CD8-positive, alpha-beta memory T cell (primary cell): ENCODE measurements at places on chromosomes 7 and 10. TPM values are rescaled to one million over a fixed set of nuclear protein-coding genes. Genes with fewer than 3 reads are reported as not detected.

- H3K27ac ChIP-seq, result no peak overlapping the region
- H3K4me1 ChIP-seq, result no peaks in the 10 kb centered on the region
- H3K36me3 ChIP-seq, result no peaks in the 10 kb centered on the region
- DNase-seq, result no peak
- H3K27me3 ChIP-seq, result no peaks in the 10 kb centered on the region
These were observed 127.6 kb downstream of the CHN2 start for GRCh38 chr7:29322023-29322712.

SFRP4 gene
- total RNA-seq, result not detected

- no peak for DNase-seq
- H3K4me1 ChIP-seq, result peaks cover 15% of the 10 kb centered on the region
- no peak overlapping the region for H3K4me3 ChIP-seq
- no peak overlapping the region for H3K27ac ChIP-seq
- no peaks in the 10 kb centered on the region for H3K36me3 ChIP-seq
These were observed 107.2 kb downstream of the ARHGAP21 start for GRCh38 chr10:24616536-24616935.

- no peaks in the 10 kb centered on the region for H3K36me3 ChIP-seq
- no peak overlapping the region for H3K4me3 ChIP-seq
- H3K27me3 ChIP-seq, result no peaks in the 10 kb centered on the region
- DNase-seq, result no peak
- H3K27ac ChIP-seq, result no peak overlapping the region
These were observed 464.0 kb upstream of the ZMIZ1 start for GRCh38 chr10:78604721-78605120.

GRCh38 chr7:122651451-122651850 is 47.5 kb downstream of the RNF133 start:
- no peak for DNase-seq
- no peaks in the 10 kb centered on the region for H3K36me3 ChIP-seq
- no peak overlapping the region for H3K4me3 ChIP-seq
- H3K27ac ChIP-seq, result no peak overlapping the region

DNA sequence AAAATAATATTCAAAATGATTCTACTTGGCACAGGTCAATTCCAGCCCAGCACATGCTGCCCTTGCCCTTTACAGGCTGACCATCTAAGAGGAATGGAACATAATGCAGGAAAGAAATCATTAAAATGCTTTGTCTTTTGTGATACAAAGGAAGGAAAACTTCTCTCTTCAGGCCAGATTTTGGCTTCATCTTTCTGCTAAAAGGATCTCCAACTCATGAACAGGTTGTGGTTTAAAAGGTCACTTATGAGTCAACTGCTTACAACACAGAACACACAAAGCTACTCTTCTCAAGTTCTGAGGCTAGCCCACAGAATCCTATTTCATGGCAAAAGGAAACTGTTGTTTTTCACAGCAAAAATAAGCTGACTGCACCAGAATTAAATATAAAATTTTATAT is 197.1 kb downstream of the DOCK4 start:
- no peak overlapping the region for H3K27ac ChIP-seq
- no peak for DNase-seq
- H3K36me3 ChIP-seq, result no peaks in the 10 kb centered on the region

TRIP6 gene
- 36.8 TPM for total RNA-seq

DNA sequence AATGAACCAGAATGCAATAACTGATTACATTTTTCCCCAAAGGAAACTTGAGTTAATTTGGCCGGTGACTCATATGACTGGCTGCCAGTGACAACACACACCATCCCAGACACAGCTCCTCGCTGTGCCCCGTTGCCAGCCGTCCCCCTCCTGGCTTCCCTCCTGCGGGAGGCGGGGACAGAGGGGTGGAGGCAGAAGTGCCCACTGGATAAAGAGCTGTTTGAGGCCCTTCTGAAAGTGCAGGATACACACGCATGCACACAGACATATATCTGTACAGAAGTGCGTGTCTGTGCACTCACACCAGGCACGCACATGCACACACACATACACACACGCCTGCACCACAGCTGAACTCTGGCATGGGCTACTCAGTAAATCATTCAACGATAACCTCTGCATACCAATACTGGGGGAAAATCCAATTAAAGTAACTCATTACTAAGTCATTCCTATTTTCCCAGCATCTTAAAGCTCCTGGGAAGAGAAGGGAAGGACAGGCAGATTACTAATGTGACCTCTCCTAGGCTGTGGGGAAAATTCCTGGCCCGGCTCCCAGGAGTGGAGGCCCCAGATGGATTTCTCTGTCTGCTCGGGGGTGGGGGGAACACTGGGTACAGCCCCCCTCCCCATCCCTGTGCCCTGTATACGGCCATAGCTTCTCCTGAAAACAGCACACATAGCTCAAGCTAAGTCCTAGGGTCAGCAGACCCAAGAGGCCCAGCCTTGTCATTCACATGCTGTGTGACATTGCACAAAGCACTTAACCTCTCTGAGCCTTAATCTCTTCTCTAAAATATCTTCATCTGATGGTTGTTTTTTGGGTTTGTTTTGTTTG is 52.3 kb upstream of the MYL10 start:
- H3K4me1 ChIP-seq, result no peaks in the 10 kb centered on the region
- no peaks in the 10 kb centered on the region for H3K36me3 ChIP-seq
- no peak for DNase-seq
- no peak overlapping the region for H3K27ac ChIP-seq
- H3K4me3 ChIP-seq, result no peak overlapping the region
- no peaks in the 10 kb centered on the region for H3K27me3 ChIP-seq

- H3K27ac ChIP-seq, result no peak overlapping the region
- no peaks in the 10 kb centered on the region for H3K36me3 ChIP-seq
- H3K27me3 ChIP-seq, result no peaks in the 10 kb centered on the region
- no peak overlapping the region for H3K4me3 ChIP-seq
- H3K4me1 ChIP-seq, result no peaks in the 10 kb centered on the region
These were observed 179.5 kb downstream of the CDCA7L start for GRCh38 chr7:21766218-21766617.

- no peak overlapping the region for H3K4me3 ChIP-seq
- H3K27me3 ChIP-seq, result no peaks in the 10 kb centered on the region
- H3K27ac ChIP-seq, result no peak overlapping the region
These were observed 145.0 kb downstream of the LRRC4 start for GRCh38 chr7:127886248-127886647.

DNA sequence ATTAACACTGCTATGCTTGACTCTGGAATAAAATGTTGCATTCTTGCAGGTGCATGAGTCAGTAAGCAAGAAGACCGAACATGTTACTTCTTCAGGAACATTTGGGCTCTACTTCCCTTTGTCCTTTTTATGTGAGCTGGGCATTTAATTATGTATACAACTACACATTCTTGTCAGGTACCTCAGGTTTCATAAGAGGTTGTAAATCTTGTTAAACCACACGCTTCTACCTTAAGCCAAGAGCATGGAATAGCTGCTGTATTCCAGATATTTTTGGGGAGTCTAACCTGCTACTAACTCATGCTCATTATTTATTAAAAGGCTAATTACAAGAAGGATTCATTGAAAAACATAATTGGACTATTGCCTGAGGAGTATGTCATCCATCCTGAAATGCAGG is 414.2 kb upstream of the KLF6 start:
- H3K36me3 ChIP-seq, result no peaks in the 10 kb centered on the region
- H3K27me3 ChIP-seq, result no peaks in the 10 kb centered on the region
- DNase-seq, result no peak
- no peak overlapping the region for H3K27ac ChIP-seq
- no peaks in the 10 kb centered on the region for H3K4me1 ChIP-seq
- no peak overlapping the region for H3K4me3 ChIP-seq

SPDYE16 gene
- 0.42 TPM for total RNA-seq

- no peak overlapping the region for H3K27ac ChIP-seq
- no peaks in the 10 kb centered on the region for H3K4me1 ChIP-seq
- no peak for DNase-seq
- no peaks in the 10 kb centered on the region for H3K36me3 ChIP-seq
- H3K4me3 ChIP-seq, result no peak overlapping the region
These were observed 3.4 kb upstream of the ARHGAP22 start for GRCh38 chr10:48608279-48608681.

DNA sequence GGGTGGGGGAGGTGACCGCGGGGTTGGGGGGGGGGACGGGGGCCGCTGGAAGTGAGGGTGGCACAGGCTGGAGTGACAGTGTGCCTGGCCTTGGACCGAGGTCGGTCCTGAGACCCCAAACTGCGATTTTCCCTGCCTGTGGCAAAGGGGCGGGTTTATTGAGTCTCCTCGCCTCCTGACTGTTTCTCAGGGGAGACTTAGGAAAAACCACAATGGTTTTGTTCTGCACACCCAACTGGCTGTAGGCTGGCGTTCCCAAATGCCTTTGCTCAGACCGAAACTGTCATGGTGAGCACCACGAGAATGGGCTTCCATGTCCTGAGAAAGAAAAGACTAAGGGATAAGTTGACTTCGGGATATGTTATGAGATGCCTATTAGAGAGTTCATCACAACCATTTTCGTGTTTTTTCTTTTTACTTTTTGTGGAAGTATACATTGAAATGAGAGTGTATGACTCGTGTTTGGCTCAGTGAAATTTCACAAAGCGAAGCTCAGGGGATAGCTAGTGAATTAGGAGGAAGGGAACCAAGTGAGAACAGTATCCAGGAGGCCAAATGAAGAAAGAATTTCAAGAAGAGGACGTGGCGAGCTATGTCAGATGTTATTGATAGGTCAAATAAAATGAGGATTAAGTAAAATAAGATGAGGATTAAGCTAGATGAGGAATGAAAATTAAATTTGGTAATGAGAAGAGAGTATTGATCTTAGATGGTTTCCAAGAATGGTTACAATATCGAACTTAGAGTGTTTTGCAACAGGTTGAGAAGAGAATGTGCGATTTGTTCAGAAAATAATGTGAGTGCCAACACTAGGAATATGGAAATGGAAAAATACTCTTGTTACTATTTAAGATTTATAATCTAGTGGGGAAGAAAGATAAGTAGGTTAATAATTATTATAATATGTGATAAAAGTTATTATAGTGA is 918 bp downstream of the NET1 start:
- peaks cover 3% of the 10 kb centered on the region for H3K4me1 ChIP-seq
- H3K4me3 ChIP-seq, result peak overlapping the region; percentile 51
- peak overlapping the region; percentile 20 for H3K27ac ChIP-seq
- no peak for DNase-seq
- H3K27me3 ChIP-seq, result no peaks in the 10 kb centered on the region
- H3K36me3 ChIP-seq, result no peaks in the 10 kb centered on the region

DNA sequence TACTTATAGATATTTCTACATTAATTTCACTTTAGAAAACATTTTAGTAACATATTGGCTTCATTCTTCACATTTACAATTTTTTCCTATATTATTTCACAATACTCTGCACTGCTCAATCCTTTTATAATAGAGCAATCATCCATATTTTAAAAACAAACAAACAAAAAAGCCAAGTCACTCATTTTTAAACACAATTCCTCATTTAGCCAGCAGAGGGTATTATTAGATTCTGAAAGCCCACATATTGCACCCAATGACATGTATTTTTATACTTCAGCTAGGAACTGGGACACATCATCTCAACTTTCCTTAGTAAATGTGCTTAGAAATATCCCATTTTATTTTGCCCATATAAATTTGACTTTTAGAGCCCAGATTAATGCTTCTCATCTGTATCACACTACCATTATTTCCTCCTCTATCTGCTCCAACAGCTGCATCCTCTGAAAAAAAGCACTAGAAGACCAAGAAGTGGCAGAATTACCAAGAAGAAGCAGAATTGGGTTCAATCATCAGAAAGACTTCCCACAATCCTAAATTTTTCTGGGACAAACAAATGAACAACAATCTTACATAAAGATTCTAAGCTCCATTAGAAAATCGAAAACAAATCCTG is 29.5 kb downstream of the CTNNA3 start:
- DNase-seq, result peak; percentile 7
- H3K36me3 ChIP-seq, result no peaks in the 10 kb centered on the region
- no peaks in the 10 kb centered on the region for H3K4me1 ChIP-seq
- no peak overlapping the region for H3K4me3 ChIP-seq
- H3K27me3 ChIP-seq, result no peaks in the 10 kb centered on the region
- no peak overlapping the region for H3K27ac ChIP-seq

OR2A2 gene
- not detected for total RNA-seq

- peak overlapping the region; percentile 14 for H3K27ac ChIP-seq
- H3K27me3 ChIP-seq, result peaks cover 2% of the 10 kb centered on the region
- H3K36me3 ChIP-seq, result no peaks in the 10 kb centered on the region
These were observed 3.4 kb downstream of the H2BK1 start for GRCh38 chr7:151206914-151207313.

SLC39A12 gene
- not detected for total RNA-seq

DNA sequence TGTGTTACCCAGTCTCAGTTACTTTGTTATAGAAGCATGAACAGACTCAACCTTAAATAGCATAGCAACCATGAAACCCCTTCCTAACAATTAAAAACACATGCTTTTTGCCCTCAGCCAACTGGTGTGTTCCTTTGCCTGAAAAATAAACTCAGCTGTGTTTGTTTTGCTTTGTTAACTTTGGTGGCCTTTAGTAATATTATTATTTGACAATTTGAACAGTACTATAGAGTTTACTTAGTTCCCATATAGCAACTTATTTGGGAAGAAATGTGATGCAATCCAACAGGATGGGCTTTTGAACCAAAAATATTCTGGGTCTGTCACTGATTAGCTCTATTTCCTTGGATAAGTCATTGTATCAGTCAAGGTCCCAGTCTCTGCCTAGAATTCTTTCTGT is 22.5 kb upstream of the MKLN1 start:
- no peaks in the 10 kb centered on the region for H3K36me3 ChIP-seq
- no peak for DNase-seq
- no peak overlapping the region for H3K27ac ChIP-seq
- no peaks in the 10 kb centered on the region for H3K4me1 ChIP-seq
- H3K4me3 ChIP-seq, result no peak overlapping the region

- peak overlapping the region; percentile 67 for H3K4me3 ChIP-seq
- no peaks in the 10 kb centered on the region for H3K27me3 ChIP-seq
- H3K36me3 ChIP-seq, result no peaks in the 10 kb centered on the region
- peak; percentile 5 for DNase-seq
- H3K4me1 ChIP-seq, result peaks cover 15% of the 10 kb centered on the region
These were observed 258.6 kb upstream of the NFE2L3 start for GRCh38 chr7:25893436-25893835.

LRIT1 gene
- not detected for total RNA-seq

ADAMTS14 gene
- total RNA-seq, result not detected
